Stimulated activated CD8-positive, alpha-beta memory T cell treated with anti-CD3 and anti-CD28 coated beads, Interleukin-4, amount 100 ng/mL, for 1 hour (primary cell): ENCODE measurements at places on chromosomes 6 and 20.

DNA sequence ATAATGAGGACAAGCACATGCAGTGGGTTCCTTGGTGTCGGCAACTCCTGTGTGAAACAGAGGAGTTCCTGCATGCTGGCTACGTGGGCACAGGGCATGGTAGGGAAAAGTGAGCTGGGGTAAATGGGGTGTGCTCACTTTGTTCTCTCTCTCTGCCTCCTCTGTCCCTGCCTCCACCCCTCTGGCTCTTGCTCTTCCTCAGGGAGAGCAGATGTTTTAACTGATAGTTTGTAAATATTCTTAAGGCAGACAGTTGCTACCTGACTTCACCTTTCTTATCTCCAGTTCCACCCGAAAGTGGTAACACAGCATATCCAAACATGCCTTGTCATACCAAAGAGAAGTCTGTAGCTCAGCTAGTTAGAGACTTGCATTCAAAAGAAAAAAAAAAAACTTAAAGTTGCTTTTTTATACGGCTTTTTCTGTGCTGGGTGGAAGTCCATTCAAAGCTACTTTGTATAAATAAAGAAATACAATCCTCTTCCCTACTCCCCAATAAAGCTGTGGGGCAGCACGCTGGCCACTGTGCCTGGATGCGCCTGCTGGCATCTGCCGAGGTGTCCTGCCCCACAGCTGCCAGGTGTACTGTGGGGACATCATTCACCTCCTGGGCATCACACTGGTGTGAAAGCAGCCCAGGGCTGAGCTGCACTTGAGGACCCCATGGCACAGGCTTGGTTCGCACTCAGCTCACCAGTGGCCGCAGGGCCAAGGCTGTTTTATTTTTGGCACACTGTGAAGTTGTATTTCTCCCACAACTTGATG lies 93.6 kb downstream of the FOXC1 start:
- DNase-seq, result no peak

GRCh38 chr6:41055149-41055548 lies 2.1 kb downstream of the APOBEC2 start:
- DNase-seq, result no peak

DNA sequence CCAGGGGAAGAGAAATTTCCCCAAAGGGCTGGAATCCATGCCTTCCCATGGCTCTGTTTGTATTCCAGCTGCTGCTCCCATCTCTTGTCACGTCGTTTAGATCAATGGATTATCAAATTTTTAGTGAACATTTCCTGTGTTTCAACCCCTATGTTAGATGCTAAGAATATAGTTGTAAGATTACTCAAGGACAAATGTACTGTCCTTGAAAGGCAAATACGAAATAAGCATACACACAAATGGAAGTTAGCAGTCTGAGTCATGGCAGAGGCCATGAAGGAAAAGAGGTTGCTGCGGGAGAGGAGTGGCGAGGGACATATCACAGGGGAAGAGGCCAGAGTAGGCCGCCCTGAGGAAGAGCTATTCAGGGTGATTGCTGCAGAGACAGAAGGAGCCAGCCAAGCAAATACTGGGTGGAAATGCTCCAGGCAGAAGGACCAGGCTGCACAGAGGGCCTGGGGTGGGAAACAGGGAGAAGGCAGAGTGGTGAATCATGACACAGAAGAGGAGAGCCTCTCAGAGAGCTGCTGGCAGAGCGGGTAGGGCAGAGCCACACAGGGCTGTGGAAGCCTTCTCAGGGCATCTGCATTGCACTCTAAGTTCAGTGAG lies 219.2 kb upstream of the LRFN2 start:
- no peak for DNase-seq

DNA sequence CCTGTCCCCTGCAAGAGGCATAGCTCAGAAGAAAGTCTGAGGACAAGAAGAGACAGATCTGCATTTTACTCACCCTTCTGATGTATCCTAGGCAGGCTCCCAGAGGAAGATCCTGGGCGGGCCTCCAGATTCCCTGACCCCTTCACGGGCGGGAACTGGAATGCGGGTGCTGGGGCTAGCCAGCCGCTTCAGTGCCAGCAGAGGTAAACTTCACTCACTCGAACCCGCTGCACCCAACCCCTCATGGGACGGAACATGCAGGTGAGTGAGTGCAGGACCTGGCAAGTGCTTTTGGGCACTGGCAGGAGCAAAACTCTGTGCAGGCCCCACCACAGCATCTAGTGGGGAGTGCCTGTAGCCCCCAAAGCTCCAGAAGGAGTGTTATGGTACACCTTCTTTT lies 171.8 kb downstream of the MMS22L start:
- no peak for DNase-seq

DNA sequence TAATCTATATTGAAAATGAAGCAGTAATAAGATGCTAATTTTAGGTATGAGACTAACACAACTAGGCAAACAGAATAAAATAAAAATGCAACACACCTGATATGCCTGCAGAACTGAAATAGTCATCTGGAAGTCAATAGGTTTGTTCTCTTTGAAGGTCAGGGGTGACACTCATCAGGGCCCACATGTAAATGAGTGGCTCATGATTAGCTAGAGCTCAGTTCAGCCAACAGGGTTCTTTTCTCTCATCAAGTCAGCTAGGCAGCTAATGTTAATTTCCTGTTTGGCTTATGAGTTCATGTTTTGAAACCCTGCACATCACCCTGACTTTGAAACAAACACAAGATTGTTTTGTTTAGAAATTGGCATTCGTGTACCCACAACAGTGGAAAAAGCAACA lies 23.8 kb downstream of the SMLR1 start:
- DNase-seq, result no peak

DNA sequence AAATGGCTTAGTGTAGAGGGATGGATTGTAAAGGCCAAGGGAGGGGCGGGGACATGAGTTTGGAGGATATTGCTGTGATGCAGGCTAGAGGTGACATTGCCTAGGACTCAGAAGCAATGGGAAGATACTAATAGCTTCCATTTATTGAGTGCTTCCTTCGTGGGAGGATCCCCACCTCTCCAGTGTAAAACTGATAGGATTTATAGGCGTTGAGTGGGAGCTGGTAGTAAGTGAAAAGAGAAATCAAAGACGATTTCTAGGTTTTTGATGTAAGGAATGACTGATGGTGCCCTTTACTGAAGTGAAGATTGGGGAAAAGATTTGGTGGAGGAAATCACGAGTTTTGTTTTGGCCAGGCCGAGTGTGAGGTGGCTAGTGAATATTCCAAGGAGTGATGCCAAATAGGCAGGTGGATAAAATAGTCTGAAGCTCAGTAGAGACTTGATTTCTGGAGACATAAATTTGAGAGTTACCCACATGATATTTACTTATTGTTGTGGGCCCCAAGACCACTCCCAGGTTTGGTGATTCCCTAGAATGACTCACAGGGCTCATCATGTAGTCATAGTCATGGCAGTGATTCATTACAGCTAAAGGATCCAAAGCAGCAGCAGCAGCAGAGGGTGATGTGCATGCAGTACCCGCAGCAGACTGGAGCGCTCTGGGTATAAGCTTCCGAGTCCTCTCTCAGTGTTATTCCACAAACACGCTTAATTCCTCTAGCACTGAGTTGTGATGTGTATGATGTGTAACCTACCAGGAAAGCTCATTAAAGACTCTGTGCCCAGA lies 10.2 kb downstream of the RPRD1B start:
- DNase-seq, result no peak

DNA sequence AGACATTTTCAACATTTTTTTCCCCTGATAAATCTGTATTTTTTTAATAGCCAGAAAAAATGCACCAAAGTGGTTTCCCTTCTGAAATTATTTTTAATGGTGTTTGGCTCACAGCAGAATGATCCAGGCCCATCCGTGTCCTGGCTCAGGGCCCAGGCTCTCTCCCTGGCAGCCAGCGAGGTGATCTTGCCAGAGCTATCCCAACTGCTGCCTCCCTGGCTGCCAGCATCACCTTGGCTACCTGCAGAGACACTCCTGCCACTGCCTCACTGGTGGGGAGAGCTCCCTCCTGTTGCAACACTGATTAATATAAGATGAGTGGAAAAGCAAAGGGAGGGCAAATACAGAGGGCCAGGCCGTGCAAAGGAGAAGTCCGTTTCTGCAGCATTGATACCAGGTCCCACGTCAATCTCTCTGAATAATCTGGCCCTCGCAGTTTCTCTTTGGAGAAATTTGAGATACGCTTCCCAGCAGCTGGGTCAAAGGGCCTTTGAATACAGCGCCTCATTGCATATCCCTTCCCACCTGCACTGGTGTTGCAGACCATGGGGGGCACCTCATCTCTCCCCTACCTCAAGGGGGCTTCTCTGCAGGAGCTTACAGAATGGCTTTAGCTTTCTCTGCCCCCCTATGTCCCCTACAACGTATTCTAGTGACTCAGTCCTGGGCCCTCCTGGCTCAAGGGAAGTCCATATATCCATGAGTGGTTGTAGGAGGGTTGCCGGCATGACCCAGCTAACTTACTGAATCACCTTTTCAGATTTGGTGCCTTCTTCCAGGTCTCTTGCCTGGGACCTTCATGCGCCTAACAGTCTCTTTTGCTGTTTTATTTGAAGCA lies 12.8 kb upstream of the DSTN start:
- DNase-seq, result no peak

DNA sequence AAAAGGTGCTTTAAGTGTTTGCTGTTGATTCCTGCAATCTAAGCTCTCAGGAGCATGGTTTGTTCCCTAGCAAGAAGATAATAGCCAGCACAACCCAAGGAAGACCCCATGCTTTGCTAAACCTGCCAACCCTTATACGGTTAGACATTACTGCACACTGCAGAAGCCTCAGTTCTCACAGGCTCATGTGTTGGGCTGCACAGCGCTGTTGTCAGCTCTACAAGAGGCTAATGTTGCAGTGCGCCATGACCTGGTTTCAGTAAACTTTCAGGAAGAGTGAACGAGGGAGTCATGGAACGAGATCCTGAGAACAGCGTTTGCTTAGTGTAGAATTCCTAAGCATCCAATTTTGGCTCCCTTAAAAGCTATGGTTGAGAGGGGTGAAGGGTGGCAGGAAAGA lies 218.5 kb downstream of the ARHGAP18 start:
- no peak for DNase-seq

DNA sequence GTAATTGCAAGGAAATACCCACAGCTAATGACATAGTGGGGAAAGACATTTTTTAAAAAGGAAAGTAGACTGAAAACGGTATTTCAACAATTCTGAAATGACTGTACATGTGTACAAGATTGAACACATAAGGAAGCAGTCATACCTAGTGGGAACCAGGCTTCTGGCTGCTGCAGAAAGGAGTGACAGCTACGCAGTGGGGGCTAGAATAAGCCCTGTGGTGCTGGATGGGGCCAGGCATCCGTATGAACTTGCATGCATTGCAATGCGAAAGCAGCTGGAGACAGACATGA lies 54.9 kb upstream of the GPR31 start:
- DNase-seq, result no peak

DNA sequence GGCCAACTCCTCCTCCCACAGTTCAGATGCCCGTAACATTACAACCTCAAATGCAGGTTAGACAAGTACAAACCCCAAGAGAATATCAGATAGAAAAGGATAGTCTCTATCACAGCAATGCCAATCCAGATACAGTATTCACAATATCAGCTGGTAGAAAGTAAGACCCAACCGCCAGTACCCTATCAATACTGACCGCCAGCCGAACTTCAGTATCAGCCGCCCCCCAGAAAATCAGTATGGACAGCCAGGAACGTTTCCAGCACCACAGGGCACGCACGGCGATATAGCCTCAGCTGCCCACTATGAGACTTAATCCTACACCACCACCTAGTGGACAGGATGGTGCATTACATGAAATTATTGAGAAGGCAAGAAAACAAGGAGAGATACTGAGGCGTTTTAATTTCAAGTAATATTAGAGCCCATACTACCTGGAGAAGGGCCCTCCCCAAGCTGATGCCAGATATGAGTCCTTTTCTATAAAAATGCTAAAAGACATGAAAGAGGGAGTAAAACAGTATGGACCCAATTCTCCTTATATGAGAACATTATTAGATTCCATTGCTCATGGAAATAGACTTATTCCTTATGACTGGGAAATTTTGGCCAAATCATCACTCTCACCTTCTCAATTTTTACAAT lies 17.6 kb upstream of the EIF2S2 start:
- DNase-seq, result no peak

DNA sequence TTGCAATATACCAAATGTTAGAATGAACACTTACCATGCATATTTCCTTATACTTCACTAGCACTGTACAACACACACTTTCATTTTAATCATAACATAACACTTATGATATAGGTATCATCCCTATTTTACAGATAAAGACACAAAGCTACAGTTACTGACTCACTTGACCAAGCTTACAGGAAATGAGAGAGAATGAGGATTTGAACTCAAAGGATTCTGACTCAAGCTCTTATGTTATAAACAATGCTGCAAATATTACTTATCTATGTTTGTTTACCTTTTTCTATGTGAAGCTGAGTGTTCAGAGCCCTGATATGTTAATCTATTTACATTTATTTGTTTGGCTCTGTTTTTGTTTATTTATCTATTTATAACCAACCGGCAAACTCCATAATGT lies 245.4 kb downstream of the PTPRK start:
- DNase-seq, result no peak

DNA sequence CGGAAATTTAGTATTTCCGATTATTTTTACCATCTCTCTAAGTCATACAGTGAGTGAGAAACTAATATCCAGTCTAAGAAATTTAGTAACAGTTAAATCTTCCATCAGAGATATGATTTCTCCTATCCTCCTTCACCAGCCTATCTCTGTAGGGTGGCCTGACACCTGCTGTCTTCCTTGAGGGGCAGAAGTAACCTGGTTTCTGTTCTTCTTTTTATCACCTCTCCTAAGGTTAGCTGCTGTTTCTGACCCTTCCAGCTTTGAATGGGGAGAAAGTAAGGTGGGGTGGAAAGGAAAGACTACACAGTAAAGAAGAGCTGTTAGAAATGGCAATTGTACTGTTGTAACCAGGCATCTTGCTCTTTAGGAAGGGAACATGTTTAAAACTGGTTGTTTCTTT lies 447.7 kb downstream of the PHF3 start:
- no peak for DNase-seq

DNA sequence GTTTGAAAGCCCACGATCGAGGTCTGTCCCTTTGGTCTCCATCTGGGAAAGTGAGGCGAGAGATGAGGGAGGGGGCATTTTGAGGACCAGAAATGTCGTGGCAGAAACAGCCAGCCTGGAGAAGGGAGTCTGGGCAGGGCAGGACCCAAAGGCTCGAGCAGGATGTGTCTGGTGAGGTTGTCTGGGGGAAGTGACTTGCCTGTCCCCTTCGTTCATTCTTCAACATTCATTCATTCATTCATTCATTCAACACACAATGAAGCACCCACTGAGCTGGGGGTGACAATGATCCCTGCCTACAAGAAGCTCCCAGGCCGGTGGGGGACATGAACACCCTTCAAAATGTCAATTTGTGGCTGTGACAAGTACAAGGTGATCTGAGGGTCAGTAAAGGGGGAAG lies 80.5 kb downstream of the CEBPB start:
- DNase-seq, result no peak

- DNase-seq, result no peak
Observed at GRCh38 chr6:79436241-79436640, 101.0 kb downstream of the LCA5 start.

GRCh38 chr6:71619836-71620235 lies 266.5 kb upstream of the RIMS1 start:
- no peak for DNase-seq

DNA sequence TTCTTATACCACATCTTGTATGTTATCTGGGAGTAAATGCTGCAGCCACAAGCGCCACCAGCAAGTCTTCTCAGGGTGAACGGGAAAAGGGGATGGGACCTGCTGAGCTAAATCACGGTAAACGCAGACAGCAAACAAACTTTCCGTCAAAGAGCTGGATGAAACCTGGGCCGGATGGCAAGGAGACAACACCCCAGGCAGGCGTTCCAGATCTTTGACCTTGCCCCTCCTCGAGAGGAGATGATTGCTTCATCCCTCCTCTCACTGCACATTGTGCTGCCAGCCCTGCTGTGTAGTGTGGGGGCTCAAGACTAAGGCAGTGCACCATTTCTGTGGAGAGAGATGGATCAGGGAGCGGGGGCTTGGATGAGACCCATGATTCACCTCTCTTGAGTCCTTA lies 9.8 kb downstream of the RAET1E start:
- DNase-seq, result no peak
